SJCRH30 (cell line): ENCODE measurements at places on chromosomes 4 and X. TPM values are rescaled to one million over a fixed set of nuclear protein-coding genes. Genes with fewer than 3 reads are reported as not detected.

- no peak for DNase-seq
Measured at GRCh38 chr4:152165846-152166245, 370.0 kb downstream of the FBXW7 start.

DNA sequence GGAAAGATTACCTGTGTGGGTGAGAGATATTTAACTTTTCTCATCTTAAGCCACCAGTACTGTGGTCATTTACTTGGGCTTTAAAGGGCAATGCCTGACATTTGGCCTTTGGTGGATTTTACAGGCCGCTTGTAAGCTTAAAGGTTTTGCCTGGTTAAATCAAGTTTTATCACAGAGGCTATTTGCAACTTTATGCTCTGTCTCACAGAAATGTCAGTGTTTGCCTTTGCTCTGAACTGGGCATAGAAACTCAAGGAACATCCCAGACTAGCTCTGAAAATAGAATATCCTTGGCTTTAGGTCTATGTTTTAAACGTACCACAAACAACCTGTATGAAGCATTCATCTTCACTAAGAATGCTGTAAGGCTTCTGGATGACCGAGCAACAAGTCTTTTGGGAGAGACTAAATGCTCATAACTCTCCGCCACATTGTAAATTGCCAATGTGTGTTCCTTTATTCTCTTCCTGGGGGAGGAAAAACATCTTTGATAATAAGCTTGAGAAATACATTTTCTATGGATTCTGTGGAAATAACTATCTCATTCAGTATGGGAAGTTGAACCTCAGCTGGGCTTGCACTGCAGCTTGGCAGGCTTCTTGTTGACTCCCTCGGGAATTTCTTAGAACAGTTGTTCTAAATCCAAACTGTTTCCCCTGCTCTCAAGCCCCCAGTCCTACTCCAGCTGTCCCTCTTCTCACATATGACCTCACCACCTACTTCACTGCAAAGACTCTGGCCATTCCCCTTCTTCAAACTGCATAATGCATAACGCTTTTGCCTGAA is 105.8 kb upstream of the WDR44 start:
- peak; percentile 81 for DNase-seq

GRCh38 chr4:103168993-103169392 is 29.1 kb downstream of the CENPE start:
- DNase-seq: no peak

DNA sequence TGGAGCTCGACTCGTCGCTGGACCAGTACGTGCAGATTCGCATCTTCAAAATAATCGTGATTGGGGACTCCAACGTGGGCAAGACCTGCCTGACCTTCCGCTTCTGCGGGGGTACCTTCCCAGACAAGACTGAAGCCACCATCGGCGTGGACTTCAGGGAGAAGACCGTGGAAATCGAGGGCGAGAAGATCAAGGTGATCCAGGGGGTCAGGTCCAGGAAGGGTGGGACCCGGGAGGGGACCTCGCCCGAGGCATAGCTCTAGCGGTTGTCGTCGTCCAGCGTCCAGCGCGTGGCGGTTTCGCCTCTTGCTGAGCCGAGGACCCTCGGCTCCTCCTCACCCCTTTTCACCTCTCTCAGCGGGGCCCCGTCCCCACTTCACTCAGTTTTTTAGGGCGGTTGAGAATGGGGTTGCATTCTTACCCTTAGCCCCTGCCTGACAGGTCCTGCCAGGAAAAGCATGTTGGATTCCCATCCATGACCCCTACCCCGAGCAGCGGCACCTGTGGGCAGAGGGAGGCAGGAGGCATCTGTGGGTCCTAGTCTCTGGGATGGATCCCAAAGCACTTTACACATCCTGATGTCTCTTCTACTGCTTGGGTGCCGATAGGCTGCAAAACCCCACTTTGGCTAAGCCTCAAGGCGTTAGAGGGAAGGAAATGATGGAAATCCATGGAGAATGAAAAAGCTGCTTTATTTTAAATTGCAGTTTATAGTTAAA is 524 bp downstream of the RAB33A start:
- no peak for DNase-seq

DNA sequence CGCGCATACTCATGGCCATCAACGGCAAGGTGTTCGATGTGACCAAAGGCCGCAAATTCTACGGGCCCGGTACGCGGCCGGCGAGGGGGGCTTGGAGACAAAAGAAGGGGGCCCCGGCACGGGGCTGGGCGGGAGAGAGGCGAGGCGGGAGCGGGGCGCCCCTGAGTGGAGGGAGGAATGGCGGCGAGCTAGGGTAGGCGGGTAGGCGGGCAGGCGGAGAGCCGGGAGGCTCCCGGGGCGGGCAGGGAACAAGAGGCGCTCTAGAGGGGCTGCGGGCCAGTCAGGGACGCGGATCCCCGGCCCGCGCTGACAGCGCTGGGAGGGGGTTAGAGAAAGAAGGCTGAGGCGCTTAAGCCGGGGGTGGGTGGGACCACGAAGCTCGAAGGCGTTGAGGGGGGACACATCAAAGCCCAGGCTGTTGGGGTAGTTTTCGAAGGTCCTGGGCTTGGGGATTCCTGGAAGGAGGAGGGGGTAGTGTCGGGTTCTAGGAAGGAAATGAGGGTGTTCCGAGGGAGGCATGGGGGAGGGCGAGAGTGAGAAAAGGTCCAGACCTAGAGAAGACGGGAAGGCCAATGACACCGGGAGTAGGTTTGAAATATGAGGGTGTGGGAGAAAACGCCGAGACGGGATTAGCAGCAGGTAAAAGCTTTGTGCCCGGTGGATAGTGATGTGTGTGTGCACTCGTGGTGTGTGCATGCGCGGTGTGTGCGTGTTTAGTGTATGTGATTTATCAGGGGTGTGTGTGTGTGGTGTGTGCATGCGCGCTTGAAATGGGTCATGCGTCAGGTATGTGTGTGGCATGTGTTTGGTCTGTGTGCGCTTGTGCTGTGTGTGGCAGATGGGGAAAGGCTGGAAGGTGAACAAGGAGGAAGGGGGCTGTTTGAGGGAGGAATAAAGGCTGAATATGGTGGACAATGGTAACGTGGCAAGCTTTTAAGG is 807 bp downstream of the PGRMC1 start:
- DNase-seq: peak; percentile 59

GRCh38 chr4:74023709-74024108 is 14.8 kb downstream of the CXCL3 start:
- DNase-seq: no peak

DNA sequence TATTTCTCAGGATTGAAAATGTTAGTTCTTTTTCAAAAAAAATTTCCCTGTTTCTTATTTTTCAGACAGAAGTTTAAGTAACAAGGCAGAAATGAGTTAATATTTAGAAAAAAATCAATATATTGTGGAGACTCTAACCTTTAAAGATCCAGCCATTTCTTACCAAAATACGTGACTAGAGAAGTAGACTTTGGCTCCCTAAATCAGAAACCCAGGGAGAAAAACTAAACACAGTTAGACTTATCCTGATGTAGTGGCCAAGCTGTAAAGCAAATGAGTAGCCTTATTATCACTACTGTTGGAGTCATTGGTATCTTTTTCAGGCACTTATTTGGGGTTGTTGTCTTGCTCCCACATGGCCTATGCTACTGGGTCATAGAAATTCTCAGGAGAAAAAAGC is 1556.4 kb upstream of the ADGRL3 start:
- DNase-seq: no peak

DNA sequence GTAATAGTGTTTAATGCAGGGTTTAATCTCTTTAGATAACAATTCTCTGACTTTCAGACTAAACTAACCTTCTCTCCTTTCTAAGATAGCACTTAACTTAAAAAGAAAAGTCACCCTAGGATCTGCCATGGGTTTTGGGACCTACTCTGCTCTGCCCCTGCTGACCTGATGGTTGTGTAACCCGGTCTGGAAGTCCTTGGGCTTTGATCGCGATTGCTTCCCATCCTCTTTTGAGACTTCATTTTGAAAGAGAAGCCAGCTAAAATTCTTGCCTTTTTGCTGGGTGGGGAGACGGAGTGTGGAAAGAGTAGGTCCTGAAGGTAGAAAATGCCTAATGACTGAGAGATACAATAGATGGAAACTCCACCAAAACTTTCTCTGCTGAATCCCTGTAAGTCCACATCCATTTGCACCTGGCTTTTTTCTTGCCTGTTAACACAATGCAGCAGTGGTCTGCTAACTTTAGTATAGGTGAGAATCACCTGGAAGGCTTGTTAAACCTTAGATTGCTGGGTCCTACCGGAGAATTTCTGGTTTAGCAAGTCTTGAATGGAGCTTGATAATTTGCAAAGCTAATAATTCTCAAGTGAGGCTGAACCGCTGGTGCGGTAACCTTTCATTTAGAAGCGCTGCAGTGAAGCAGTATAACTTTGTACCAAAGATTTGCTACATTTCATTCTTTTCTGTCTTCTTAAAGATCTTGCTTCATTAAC is 45.6 kb upstream of the CCSER1 start:
- no peak for DNase-seq

Gene MMRN1
- total RNA-seq: not detected in 2 replicates

Gene FAM184B
- total RNA-seq: 0.02 and 0.10 TPM in 2 replicates

Gene UGT2A3
- total RNA-seq: not detected in 2 replicates

DNA sequence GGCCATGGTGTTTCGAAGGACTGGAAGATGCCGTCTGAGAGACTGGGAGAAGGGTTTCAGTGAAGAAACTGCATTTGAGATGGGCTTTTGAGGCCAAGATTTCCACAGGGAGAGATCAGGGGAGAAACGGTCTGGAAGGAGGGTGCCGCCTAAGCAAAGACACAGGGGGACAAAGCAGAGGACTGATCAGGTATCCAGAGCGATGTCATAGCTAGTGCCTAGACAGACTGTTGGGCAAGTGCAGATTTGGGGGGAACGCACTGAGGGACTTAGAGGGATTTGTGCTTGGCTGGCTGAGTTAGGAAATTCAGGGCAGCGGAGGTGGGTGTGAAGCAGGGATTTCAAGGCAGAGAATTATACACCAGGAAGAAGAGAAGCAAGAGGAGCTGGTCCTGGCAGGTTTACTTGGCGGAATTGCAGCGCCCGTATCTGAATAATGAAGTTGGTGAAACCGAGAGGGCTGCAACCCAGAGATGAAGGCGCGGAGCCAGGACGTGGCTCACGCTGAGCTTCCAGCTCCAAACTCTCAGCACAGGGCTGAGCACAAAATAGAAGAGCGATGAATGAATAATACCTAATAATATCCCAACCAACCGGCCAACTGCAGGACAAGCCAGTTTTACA is 106.9 kb downstream of the MAML3 start:
- DNase-seq: no peak

- no peak for DNase-seq
Measured at GRCh38 chr4:95529946-95530345, 18.8 kb downstream of the UNC5C start.

DNA sequence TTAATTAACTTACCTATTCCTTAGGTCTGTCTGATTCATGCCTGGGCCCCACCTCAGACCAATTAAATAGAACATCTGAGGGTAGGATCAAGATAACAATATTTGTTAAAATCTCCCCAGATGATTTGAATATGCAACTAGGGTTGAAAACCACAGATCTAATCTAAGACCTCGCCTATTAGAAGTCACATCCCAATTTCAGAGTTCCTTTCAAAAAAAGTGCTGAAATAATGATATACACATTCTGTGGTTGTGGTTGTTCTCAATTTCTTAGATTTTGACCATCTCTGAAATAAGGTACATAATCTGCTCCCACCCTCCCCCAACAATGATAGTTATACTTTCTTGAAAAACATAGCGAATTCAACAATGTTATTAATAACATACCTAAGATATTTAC is 27.7 kb downstream of the NIPAL1 start:
- DNase-seq: no peak

GRCh38 chrX:151346931-151347543 is 50.0 kb upstream of the VMA21 start:
- DNase-seq: no peak

DNA sequence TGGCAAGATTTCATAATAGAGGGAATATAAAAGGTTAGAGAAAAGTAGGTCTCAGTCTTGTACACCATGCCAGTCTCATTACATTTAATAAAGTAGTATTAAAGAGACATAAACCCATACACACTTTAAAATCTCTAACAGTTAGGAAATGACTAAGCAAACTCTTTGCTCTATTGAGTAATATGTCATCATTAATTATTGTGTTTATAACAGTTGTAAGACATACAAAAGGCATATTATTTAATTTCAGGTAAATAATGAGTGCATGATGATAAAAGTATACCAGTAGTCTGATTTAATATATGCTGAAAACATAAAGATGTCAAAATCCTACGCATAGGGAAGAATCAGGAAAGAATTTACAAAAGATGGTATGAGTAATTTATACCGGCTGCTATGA is 31.0 kb upstream of the FGG start:
- no peak for DNase-seq

- DNase-seq: no peak
Measured at GRCh38 chrX:2501559-2502102, 855 bp upstream of the DHRSX start.

DNA sequence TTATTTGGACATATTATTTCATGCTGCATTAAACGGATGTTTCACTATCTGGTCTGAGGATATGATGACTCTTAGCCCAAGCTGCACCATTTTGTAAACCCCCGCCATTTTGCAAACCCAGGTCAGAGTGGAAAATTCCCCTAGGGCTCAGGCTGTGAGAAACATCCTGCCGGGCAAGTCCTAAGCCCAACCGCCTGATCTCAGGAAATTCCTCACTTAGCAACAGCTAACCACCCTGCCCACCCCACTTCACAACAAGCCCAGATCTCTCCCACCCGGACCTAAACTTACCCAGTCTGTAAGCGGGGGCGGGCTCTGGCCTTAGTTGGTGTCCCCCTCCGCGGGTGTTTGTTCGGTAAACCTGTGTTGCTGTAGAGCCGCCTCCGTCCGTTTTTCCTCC is 2747.1 kb downstream of the PCDH7 start:
- DNase-seq: no peak

DNA sequence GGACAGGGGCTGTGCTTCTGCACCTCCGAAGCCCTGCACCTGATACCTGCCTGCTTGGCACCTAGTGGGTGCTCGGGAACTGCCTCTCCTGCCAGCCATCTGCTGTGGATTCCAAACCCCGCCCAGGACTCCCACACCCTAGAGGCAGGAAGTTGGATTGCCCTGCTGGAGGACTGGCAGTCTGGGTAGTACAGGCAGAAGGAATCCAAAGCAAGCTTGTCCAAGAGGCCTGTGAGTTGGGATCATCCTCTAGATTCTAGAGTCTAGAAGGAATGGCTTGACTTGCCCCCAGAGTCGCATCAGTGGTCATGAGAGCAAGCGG is 64.6 kb upstream of the MTM1 start:
- no peak for DNase-seq

Gene GSPT2
- total RNA-seq: 11.4 and 12.1 TPM in 2 replicates

DNA sequence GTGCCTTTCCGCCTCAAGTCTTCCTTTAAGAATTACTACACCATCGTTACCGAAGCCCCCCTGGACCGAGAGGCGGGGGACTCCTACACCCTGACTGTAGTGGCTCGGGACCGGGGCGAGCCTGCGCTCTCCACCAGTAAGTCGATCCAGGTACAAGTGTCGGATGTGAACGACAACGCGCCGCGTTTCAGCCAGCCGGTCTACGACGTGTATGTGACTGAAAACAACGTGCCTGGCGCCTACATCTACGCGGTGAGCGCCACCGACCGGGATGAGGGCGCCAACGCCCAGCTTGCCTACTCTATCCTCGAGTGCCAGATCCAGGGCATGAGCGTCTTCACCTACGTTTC is 2.2 kb downstream of the PCDH10 start:
- no peak for DNase-seq

GRCh38 chr4:185880571-185880970 is 68.6 kb upstream of the SORBS2 start:
- no peak for DNase-seq

- peak; percentile 82 for DNase-seq
Measured at GRCh38 chrX:150772150-150772970, 79.2 kb downstream of the MTMR1 start.
